ENCODE measurements at places on chromosomes 3 and 15.

DNA sequence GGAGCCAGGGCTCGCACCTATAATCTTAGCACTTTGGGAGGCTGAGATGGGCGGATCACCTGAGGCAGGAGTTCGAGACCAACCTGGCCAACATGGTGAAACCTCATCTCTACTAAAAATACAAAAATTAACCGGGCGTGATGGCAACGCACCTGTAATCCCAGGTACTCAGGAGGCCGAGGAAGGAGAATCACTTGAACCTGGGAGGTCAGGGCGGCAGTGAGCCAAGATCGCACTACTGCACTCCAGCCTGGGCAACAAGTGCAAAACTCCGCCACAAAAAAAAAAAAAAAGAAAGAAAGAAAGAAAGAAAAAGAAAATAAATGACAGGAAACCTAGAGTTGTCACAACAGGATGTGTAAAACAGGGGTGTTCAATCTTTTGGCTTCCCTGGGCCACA, 3.0 kb upstream of the NMB start:
- no peak overlapping the region for H3K27ac ChIP-seq
- H3K4me1 ChIP-seq: peaks cover 16% of the 10 kb centered on the region
- no peak overlapping the region for H3K4me3 ChIP-seq
- DNase-seq: no peak

DNA sequence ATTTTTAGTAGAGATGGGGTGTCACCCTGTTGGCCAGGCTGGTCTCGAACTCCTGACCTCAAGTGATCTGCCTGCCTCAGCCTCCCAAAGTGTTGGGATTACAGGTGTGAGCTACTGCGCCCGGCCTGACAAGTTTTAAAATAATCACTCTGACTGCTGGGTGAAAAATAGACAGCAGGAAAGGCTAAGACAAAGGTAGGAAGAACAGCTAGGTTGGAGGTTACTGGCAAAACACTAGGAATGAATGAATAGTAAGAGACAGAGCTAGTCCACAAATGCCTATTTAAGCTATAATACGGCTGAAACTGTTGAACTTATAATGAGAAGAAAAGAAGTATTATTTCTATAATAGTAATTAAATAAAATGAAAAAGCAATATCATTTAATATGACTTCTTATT, 46.7 kb upstream of the RAP2B start:
- DNase-seq: no peak
- H3K36me3 ChIP-seq: no peaks in the 10 kb centered on the region
- no peak overlapping the region for H3K4me3 ChIP-seq
- no peaks in the 10 kb centered on the region for H3K27me3 ChIP-seq
- H3K27ac ChIP-seq: no peak overlapping the region

DNA sequence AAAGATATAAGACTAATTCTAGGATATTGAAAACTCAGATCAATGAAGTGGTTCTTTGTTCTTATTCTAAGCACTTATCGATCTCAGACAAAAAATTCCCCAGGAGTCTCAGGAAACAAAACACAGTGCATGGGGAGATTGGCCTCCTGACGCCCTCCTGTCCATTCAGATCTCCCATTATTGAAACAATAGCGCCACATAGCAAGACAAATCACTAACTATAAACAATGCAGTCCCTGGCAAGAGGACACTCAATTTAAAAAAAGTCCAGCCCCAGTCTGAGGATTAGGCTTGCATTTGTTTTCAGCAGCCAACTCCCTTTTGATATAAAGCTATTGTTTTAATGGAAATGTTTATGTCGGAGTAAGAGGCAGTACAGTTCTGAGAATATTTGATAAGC, 528.2 kb downstream of the GABRG3 start:
- peak; percentile 63 for DNase-seq
- no peaks in the 10 kb centered on the region for H3K27me3 ChIP-seq
- peaks cover 15% of the 10 kb centered on the region for H3K4me1 ChIP-seq

GRCh38 chr3:157652366-157652765, 149.2 kb upstream of the VEPH1 start:
- no peaks in the 10 kb centered on the region for H3K27me3 ChIP-seq
- DNase-seq: no peak
- H3K4me3 ChIP-seq: no peak overlapping the region
- no peaks in the 10 kb centered on the region for H3K4me1 ChIP-seq
- H3K27ac ChIP-seq: no peak overlapping the region
- H3K36me3 ChIP-seq: no peaks in the 10 kb centered on the region

DNA sequence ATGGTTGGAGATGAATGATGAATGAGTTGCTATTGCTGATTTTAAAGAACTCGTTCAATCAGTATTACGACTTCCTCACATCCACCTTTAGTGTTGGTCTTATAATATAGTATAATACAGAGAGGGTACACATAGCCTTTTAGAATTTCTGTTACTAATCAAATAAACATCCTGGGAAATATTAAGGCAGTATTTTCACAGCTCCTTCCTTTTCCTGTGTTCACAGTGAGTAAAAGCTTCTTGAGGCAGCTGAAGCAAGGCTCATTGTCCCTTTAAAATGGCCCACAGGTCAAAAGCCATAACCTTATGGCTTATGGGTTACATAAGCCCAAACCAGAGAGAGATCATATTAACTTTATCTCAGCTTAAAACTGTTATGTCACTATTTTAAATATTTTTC, 1.3 kb upstream of the BTLA start:
- no peak overlapping the region for H3K27ac ChIP-seq
- H3K4me3 ChIP-seq: no peak overlapping the region
- no peaks in the 10 kb centered on the region for H3K36me3 ChIP-seq
- no peaks in the 10 kb centered on the region for H3K4me1 ChIP-seq

DNA sequence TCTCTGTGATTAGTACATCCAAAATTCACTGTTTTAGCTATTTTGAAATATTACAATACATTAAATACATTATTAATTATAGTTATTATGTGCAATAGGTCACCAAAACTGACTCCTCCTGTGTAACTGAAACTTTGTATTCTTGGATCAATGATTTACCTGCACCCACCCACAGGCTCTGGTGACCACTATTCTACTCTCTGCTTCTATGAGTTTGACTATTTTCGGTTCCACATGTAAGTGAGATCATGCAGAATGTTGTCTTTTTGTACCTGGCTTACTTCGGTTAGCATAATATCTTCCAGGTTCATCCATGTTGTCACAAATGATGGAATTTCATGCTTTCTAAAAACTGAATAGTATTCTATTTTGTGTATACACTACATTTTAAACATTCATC, 43.8 kb downstream of the SLC2A2 start:
- H3K27me3 ChIP-seq: no peaks in the 10 kb centered on the region
- no peak overlapping the region for H3K4me3 ChIP-seq
- no peak overlapping the region for H3K27ac ChIP-seq
- no peaks in the 10 kb centered on the region for H3K4me1 ChIP-seq

DNA sequence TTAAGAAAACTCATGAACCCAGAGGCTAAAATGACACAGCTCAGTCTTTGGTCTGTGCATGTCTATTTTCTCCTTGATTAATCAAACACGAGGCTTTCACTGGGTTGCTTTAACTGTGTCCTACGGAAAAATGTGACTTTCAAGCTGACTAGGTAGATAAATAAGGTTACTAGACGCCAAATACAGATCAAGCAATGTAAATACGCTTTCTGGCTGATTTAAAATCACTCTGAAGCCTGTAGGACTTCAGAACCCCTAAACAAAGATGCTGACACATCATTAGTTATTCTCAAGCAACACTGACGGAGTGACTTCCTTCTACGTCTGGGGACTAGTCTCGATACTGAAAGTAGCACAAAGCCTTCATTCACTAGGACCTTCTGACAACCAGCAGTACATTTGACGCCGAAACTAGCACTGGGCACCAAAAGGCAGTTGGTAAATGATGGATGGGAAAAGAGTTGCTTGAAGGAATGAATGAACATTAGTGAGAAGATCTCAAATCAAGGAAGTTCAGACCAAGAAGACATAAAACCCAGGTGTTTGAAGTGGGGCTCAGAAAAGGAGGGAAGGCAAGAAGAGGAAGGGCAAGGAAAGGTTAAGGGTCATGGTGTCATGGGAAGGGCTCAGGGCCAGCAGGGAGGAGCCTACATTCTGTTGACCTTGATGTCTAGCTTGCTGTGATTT, 67.1 kb upstream of the CDV3 start:
- H3K4me3 ChIP-seq: no peak overlapping the region
- no peaks in the 10 kb centered on the region for H3K27me3 ChIP-seq
- no peaks in the 10 kb centered on the region for H3K4me1 ChIP-seq
- DNase-seq: no peak
- no peak overlapping the region for H3K27ac ChIP-seq

GRCh38 chr3:17141699-17142098, 256.9 kb downstream of the PLCL2 start:
- no peak overlapping the region for H3K4me3 ChIP-seq
- no peak for DNase-seq
- no peaks in the 10 kb centered on the region for H3K27me3 ChIP-seq
- no peaks in the 10 kb centered on the region for H3K4me1 ChIP-seq
- no peak overlapping the region for H3K27ac ChIP-seq
- no peaks in the 10 kb centered on the region for H3K36me3 ChIP-seq

DNA sequence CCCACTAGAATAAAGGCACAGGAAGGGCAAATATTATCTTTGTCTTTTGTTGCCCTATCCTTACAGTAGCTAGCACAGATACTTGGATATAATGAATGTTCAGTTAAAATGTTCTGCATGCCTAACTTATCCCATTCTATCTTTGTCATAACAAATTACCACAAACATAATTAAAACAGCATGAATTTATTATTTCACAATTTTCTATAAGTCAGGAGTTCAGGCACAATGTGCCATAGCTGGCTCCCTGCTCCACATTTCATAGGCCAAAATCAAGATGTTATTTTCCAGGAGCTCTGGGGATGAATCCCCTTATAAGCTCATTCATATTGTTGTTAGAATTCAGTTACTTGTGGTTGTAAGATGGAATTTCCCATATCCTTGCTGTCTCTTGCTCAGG, 975.5 kb downstream of the IGSF11 start:
- DNase-seq: no peak
- no peaks in the 10 kb centered on the region for H3K27me3 ChIP-seq
- H3K4me1 ChIP-seq: no peaks in the 10 kb centered on the region
- no peak overlapping the region for H3K27ac ChIP-seq
- no peaks in the 10 kb centered on the region for H3K36me3 ChIP-seq
- no peak overlapping the region for H3K4me3 ChIP-seq

GRCh38 chr3:49912881-49913281, 9.2 kb upstream of the MST1R start:
- H3K27me3 ChIP-seq: peaks cover 10% of the 10 kb centered on the region
- no peak overlapping the region for H3K4me3 ChIP-seq
- no peak for DNase-seq
- H3K27ac ChIP-seq: no peak overlapping the region

- H3K4me3 ChIP-seq: no peak overlapping the region
- H3K27me3 ChIP-seq: no peaks in the 10 kb centered on the region
- no peak for DNase-seq
- no peak overlapping the region for H3K27ac ChIP-seq
- no peaks in the 10 kb centered on the region for H3K4me1 ChIP-seq
Observed at GRCh38 chr3:10357095-10357494, 36.2 kb upstream of the SEC13 start.

DNA sequence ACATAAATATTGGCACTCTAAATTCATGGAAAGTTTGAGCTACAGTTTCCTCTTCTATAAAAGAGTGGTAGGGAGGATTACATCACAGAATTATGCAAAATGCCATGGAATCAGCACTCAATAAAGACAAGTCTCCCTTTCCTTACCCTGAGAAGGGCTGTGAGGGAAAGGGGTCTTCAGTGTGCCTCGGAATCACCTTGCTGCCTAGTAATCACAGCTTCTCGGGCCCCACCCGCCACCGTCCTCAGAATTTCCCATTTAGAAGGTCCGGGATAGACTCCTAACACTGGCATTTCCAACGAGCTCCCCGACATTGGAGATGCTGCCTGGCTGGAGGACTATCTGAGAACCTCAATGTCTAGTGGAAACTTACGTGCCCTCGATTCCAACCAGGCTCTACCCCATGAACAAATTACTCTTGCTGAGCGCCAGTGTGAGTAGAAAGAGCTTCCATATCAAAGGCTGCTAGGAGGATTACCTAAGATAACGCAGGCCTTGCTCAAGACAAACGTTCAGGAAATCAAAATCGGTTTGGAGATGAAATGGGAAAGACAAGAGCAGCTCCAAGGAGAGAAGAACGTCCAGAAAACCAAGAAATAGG, 92.1 kb upstream of the CHD2 start:
- H3K36me3 ChIP-seq: no peaks in the 10 kb centered on the region
- no peaks in the 10 kb centered on the region for H3K27me3 ChIP-seq
- peak overlapping the region; percentile 28 for H3K4me3 ChIP-seq
- H3K4me1 ChIP-seq: peaks cover 34% of the 10 kb centered on the region

- H3K4me1 ChIP-seq: no peaks in the 10 kb centered on the region
- no peak overlapping the region for H3K27ac ChIP-seq
- no peaks in the 10 kb centered on the region for H3K27me3 ChIP-seq
- no peak for DNase-seq
Observed at GRCh38 chr3:20450611-20451010, 264.6 kb upstream of the SGO1 start.

GRCh38 chr15:100645671-100646070, 43.3 kb downstream of the ASB7 start:
- peaks cover 5% of the 10 kb centered on the region for H3K4me1 ChIP-seq
- DNase-seq: no peak
- H3K27me3 ChIP-seq: no peaks in the 10 kb centered on the region
- H3K36me3 ChIP-seq: no peaks in the 10 kb centered on the region
- no peak overlapping the region for H3K27ac ChIP-seq

GRCh38 chr3:99678023-99678422, 39.6 kb downstream of the COL8A1 start:
- H3K27me3 ChIP-seq: no peaks in the 10 kb centered on the region
- no peaks in the 10 kb centered on the region for H3K4me1 ChIP-seq
- H3K27ac ChIP-seq: no peak overlapping the region
- no peak for DNase-seq

DNA sequence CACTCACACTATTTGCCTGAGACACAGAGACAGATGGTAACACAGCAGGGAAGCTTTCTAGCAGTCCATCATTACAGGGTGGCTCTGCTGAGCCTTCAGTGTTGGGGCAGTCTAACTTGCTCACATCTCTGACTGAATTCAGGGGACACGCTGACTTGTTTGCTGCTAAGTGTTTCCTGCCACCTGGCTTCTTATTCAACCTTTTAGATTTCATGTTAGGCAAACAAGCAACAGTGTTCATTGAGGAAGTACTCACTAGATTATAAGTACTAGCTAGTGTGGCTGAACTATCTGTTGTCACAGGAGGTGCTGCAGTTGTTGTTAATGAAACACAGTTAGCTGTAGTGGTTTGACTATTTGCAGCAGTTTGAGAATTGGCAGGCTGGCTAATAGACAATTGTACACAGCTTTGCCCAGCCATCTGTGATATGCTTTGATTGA, 37.3 kb downstream of the USF3 start:
- H3K4me1 ChIP-seq: no peaks in the 10 kb centered on the region
- no peak for DNase-seq
- H3K27me3 ChIP-seq: no peaks in the 10 kb centered on the region
- H3K36me3 ChIP-seq: no peaks in the 10 kb centered on the region
